SJSA1 (cell line): ENCODE measurements at places on chromosomes 12 and 14. TPM values are rescaled to one million over a fixed set of nuclear protein-coding genes. Genes with fewer than 3 reads are reported as not detected.

USP5 gene
- 121 and 150 TPM in 2 replicates for total RNA-seq

SOCS2 gene
- total RNA-seq, result 19.2 and 34.7 TPM in 2 replicates

VASH1 gene
- total RNA-seq, result 0.13 TPM in 1 of 2 replicates, not detected in the other

GRCh38 chr12:18926188-18926587 is 188.3 kb downstream of the CAPZA3 start:
- H3K36me3 ChIP-seq, result no peaks in the 10 kb centered on the region
- H3K27me3 ChIP-seq, result no peaks in the 10 kb centered on the region
- no peak overlapping the region for H3K4me3 ChIP-seq
- DNase-seq, result no peak

GRCh38 chr14:64387232-64387781 is 846 bp upstream of the MTHFD1 start:
- no peak for DNase-seq
- H3K4me1 ChIP-seq, result peaks cover 15% of the 10 kb centered on the region
- H3K36me3 ChIP-seq, result peaks cover 30% of the 10 kb centered on the region
- H3K4me3 ChIP-seq, result peak overlapping the region; percentile 47
- H3K27me3 ChIP-seq, result no peaks in the 10 kb centered on the region

GRCh38 chr14:96574633-96575632 is 72.8 kb downstream of the PAPOLA start:
- no peaks in the 10 kb centered on the region for H3K27me3 ChIP-seq
- DNase-seq, result no peak
- H3K36me3 ChIP-seq, result 0 out of 2 replicates have a peak, but pooled peaks cover 2% of the 10 kb centered on the region
